ENCODE measurements at places on chromosomes 11 and 22.

- DNase-seq: no peak
Observed at GRCh38 chr22:31584804-31585160, 77.2 kb downstream of the PISD start.

- DNase-seq: no peak
Observed at GRCh38 chr11:46202149-46202548, 75.3 kb upstream of the CREB3L1 start.

DNA sequence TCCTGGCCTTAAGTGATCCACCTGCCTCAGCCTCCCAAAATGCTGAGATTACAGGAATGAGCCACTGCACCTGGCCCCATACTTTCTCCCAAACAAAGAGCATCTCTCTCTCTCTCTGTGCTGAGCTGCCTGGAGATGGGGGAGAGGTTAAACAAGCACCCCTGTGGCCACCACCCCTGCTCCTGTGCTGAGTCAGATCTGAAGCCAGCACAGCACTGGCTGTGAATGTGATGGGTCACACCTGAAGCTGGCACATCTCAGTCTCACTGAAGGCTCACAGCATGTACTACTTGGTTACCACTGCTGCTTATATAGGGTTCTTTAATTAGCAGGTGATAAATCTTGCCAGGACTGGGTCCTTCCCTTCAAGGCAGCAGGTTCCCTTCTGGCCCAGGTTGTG lies 10.8 kb upstream of the WEE1 start:
- no peak for DNase-seq

- DNase-seq: no peak
Observed at GRCh38 chr22:44201665-44202064, 20.9 kb downstream of the PARVG start.

DNA sequence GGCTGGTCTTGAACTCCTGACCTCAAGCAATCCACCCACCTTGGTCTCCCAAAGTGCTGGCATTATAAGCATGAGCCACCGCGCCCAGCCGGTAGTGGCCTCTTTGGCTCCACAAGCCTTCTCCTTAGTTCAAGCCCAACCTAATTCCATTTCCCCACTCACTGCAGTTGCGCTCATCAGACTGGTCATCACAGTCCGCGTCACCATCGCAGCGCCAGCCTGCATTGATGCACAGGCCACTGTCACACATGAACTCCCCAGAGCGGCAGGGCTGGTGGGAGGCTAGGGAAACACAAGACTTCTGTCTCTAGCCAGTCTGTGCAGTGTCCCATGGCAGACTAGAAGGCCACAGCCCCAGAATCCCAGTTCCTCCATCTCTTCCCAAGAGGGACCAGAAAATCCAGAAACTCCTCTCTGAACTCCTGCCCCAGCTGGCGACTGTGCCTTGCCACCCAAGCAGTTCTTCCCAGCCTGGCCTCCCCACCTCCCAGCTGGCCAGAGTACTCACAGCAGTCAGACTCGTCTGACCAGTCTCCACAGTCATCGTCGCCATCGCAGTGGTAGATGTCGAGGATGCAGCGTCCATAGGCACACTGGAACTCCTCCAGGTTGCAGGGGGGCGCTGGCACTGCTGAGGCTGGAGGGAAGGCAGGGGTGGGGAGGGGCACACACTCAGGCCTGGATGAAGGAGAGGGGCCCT lies 19.8 kb downstream of the LRP4 start:
- no peak for DNase-seq

DNA sequence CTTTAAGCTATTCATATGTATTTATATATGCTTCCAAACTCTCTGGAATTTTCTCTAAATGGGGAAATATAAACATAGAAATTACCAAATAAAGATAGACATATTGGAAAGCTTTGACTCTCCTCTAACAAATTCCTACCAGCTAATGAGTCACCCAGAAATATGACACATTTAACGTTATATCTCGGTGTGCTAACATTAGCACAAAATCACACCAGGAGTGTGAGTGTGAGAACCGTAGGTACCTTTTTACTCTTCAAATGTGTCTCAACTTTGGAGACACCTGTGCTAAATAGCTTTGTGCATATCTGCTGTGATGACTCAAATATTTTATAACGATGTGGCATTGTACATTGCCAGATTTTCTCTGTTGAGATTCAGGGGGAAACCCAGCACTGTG lies 714.4 kb downstream of the METTL15 start:
- DNase-seq: no peak

DNA sequence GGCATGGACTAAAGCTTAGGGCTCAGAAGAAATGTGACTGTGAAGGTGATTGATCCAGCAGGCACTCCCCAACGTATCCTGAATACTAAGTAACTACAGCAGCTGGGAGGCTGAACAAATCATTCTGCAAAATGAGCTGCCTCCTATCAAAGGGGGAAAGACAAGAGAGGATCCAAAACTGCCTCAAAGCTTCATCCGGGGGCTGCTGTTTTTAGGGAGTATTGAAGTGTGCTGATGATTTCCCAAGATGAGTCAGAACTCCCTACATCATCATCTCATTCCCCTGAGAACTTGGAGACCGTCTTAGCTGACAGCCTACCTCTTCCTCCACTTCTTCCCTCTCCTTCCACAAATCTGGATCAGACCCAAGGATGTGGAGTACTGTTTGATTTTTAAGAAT lies 108.4 kb upstream of the GRAMD1B start:
- DNase-seq: no peak

DNA sequence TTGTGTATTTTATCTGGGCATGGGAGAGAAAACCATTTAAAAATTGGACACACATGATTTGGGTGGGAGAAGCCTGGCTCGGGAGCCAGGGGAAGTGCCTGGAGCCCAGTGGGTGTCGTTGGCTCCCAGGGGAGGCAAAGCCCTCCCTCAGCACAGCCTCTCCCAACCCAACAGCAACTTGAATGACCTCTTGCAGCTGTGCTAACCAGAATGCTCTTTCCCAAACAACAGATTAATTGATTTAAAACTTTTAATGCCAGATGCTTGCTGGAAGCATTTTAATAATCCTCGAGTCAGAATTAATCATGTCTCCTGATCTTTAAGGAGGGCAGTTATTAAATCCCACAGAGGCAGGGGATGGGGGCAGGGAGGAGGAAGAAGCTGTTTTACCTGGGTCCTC lies 401.6 kb downstream of the BUD13 start:
- no peak for DNase-seq

GRCh38 chr11:17635551-17635938 lies 83.8 kb upstream of the MYOD1 start:
- DNase-seq: no peak

DNA sequence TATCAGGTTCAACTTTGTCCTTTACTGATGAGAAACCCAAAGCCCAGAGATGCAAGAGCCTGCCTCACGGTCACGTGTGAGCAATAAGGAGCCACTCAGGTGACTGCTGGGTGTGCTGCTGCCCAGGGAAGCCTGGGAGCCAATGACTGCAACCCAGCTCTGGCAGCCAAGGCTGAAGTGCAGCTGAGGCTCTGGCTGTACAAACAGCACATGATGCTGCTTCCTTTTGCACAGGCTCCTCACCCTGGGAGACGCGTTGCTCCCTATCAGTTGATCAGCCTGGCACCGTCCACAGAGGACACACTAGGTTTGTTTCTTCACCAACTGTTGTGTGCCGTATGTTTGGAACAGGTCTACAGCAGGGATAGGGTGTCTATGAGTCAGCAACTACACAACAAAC lies 168.7 kb downstream of the EFCAB6 start:
- DNase-seq: no peak

- no peak for DNase-seq
Observed at GRCh38 chr11:72132646-72133045, 2.9 kb upstream of the FOLR3 start.

DNA sequence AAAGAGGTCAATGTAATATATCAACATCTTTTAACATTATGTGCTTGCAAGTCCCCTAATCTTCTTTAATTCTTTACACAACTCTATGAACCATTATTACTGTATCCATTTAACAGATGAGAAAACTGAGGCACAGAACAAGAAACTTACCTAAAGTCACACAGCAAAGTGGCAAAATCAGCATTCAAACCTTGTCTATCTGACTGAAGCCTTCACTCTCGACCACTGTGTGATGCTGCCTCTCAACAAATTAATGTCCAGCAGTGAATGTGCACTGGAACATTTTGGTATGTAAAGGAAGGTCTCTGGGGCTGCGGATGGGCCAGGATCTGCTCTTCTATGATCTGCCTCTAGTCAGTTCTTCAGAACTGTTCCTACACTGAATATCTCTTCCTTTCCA lies 42.1 kb downstream of the PRCP start:
- DNase-seq: no peak

- DNase-seq: no peak
Observed at GRCh38 chr22:31753005-31753633, 700 bp upstream of the DEPDC5 start.

DNA sequence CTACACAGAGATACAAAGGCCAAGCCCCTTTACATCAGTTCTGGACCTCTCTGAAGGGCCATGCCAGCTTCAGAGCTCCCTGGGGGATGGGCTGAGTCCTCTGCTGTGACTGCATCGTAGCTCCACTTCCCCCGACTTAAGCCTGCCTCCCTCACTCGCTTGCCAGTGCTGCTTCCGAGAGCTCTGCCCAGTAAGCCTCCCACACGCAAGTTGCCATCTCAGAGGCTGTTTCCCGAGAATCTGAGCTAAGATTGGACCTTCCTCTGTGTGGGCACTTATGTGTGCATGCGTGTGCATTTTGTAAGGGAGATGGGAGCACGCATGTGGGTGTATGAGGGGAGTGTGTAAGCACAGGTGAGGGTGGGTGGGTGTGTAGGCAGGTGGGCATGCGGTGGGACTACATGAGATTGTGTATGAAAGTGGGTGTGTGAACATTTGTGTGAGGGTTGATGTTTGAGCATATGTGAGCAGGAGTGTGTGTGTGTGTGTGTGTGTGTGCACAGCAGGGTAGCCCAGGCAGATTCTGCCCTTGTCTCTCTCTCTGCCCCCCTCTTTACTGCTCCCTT lies 163.0 kb upstream of the SYT13 start:
- no peak for DNase-seq
